Stimulated activated CD4-positive, alpha-beta T cell treated with anti-CD3 and anti-CD28 coated beads, Interleukin-4, amount 100 ng/mL, for 24 hours (primary cell): ENCODE measurements at places on chromosomes 5 and 9.

DNA sequence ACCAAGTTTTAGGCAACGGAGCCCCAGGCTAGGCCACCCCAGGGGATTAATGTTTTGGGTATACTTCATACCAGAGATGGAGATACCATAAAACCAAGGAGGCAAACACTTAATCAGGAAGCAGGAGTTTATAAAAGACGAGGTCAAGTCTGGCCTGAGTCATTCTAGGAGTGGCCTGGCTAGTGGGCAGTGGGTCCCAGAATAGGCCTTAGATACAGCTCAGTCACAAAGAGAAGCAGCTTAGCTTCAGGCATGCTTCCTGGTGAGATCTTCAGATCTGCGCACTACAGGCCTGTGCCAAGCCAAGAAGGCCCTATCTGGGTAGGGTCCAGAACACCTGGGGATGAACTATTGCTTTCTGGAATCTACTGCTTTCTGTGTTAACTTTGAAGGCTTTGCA lies 20.6 kb upstream of the NR5A1 start:
- DNase-seq = no peak

- no peak for DNase-seq
Observed at GRCh38 chr9:22535780-22536179, 89.2 kb downstream of the DMRTA1 start.

DNA sequence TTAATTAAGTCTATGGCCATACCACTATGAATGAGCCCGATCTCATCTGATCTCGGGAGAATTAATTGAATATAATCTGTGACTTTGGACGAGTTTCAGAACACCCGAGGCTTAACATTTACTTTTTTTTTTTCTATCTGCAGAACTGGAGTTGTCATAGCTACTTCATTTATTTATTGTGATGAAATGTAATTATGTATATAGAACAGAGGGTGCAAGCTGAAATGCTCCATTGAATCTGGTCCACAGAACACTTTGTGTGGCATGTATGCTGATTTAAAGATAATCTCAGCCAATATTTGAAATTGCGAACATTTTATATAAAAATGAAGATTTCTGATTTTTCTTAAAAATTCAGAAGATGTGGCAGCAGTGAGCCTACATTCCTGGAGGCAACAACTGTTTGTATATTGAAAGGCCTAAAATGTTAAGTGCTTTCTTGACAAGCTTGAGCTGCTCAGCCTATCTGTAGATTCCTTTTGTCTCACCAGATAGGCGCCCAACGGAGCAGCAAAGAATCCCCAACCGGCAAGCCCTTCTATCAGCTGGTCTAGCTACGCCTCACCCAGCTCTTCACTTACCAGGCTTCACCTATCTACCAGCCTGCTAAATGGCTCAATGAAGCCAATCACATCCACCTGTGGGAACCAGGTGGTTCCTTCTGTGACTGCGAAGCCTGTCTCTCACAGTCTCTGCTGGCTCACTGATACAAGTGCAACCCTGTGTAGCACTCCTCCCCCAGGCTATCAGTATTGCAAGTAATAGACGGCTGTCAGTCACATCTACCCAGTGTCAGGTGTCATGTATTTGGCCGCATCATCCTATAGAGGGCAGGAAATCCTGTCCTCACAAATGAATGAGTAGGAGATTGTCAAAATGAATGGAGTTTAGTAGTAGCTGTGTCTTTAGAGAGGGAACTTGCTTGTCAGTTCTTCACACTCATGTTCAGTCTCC lies 170.6 kb upstream of the MRPS30 start:
- no peak for DNase-seq

- DNase-seq = no peak
Observed at GRCh38 chr5:137286025-137286610, 213.0 kb downstream of the SPOCK1 start.

GRCh38 chr9:130407916-130408663 lies 36.7 kb upstream of the ASS1 start:
- DNase-seq = no peak

GRCh38 chr9:107647141-107647540 lies 157.6 kb upstream of the KLF4 start:
- DNase-seq = no peak

- no peak for DNase-seq
Observed at GRCh38 chr9:12776513-12777055, 1.8 kb downstream of the LURAP1L start.

DNA sequence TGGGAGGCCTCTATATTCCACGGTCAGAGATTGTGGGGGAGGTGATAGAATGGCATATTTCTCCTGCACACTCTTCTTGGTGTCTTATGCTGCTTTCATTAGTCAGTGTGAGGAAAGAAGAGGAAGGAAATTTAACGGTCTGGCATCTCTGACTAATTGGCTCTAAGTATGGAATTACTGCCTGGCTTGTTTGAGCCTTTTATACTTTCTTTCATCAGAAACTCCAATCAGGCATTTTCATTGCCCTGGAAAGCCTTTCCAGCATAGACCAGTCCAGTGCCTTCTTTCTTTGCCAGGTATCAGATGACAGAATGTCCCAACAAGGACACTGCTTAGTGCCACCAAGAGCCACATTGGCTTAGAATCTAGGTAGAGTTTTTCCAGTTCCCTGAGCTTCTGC lies 30.2 kb downstream of the CYSTM1 start:
- DNase-seq = no peak

- no peak for DNase-seq
Observed at GRCh38 chr9:112173489-112174221, 1.4 kb downstream of the SUSD1 start.

GRCh38 chr9:111000202-111000601 lies 38.1 kb downstream of the LPAR1 start:
- DNase-seq = no peak

DNA sequence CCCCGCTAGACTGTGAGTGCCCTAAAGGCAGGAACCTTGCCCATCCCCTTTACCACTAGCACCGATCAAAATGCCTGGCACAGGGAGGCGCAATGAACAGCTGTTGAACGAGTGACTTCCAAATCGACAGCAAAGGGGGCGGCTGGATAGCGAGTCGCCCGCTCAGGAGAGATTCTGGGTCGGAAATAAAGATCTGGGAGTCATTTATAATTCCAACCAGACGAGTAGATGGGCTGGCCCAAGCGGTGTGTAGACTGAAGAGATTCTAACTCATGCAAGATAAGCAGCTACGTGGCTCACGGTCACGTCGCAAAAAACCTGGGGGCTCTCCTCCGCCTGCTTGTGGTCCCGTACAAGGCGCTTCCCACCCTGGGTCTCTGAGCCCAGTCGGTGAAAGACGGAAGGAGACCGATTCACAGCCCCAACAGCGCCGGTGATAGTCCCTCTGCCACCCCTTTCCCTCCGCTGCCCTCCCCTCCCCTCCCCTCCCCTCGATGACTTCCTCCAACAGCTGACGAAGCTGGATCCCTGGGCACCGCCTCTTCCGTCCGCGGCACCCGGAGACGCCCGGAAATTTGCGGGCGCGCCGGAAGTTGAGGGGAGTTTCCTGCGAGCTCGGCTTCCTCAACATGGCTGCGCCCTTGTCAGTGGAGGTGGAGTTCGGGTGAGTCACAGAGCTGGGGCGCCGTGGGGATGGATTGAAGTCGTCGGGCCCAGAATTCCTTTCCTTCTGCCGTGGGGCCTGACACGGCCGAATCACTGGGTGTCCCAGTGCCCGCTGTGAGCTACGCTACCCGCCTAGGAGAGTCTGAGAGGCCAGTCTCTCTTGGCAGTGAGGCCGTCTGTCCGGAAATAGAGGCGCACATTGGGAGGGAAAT lies at the start of gene URM1:
URM1 (plus strand) TSS at position 623 of the 878 bp plus-strand sequence; CDS start at position 630, 7 bp downstream.
- peak; percentile 96 for DNase-seq

- no peak for DNase-seq
Observed at GRCh38 chr9:81649475-81650240, 39.7 kb downstream of the TLE1 start.

DNA sequence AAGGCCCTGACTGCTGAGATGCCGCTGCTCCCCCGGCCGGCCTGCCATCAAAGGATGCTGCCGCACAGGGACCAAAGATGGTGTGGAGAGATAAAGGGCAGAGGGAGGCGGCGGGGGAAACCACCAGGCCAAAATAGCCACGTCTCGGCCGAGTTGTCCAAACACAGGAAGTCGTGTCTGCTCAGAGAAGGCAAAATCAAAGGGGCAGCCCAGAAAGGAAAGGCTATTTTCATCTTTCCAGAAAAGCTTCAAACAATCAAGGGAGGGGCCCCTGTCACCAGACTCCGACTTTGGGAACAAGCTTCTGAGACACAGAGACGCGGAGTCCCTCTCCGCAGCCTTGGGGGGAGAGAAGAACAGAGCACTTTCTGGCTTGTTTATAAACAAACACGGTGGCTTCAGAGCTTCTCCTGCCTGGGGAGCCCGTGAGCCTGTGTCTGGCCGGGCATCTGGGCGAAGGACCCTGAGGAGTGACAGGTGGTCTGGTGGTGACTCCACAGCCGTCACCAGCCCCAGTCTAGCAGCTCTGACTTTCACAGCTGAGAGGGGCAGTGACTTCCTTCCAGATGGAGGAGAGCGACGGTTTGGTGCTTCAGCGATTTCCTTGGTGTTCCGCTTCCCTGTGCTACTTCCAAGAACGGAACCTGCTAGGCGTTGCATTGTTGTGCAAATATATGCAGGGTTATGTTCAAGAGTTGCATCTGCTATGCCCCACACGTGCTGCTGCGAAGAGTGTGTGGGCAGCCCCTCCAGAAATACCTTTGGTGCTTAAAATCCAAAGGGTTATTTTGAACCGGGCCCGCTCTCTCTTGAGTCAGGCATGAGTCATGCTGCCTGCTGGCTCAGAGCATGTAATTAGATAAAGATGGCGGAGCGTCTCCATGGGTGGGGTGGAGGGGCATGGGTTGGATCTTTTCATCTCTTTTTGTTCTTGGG lies 24.0 kb downstream of the ADAMTSL2 start:
- peak; percentile 53 for DNase-seq

- peak; percentile 11 for DNase-seq
Observed at GRCh38 chr5:131589510-131590348, 45.3 kb downstream of the RAPGEF6 start.

GRCh38 chr9:38112456-38112855 lies 43.4 kb upstream of the SHB start:
- DNase-seq = no peak

DNA sequence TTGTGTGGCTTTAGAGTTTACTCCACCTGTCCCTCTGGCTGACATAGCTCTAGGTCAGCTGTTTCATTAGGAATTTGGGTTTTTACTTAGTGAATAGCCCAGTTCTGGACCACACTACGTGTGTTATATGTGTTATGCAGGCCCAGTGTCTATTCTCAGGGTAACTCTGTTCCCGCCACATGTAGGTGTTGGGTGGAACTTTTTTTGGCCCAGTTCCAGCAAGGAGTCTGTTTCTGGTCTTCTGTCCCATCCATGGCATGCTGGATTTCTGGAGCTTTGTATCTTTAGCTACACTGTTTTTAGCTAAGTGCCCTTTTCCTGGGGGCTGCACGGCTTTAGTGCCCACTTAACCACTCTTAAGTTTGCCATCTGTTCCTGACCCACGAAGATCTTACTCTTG lies 15.5 kb downstream of the RMI1 start:
- DNase-seq = no peak

- no peak for DNase-seq
Observed at GRCh38 chr5:166507810-166508425, 1783.5 kb upstream of the WWC1 start.

GRCh38 chr5:116479776-116480675 lies 94.6 kb downstream of the SEMA6A start:
- DNase-seq = no peak

DNA sequence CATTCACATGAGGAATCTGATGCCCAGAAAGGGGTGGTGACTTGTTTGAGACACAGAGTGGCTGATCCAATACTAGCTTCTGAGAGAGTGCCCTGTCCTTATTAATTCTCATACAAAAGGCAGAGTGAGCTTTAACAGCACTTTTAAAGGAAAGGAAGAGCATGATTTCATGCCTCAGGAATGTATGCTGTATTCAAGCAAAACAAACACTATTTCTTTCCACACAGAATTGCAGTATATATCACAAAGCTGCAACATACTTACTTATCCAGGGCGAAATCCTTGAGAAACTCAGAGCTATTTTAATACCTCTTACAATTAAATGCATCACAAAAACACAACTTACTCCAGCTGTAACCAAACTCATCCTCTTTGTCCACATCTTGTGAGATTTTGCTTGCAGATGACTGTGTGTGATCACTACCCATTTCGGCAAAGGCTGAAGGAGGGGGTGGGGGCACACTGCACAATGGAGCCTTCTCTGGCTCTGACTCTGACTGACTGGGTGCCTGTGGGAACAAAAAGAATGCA lies 139.8 kb downstream of the MPDZ start:
- DNase-seq = no peak

- DNase-seq = no peak
Observed at GRCh38 chr9:79799691-79800335, 228.0 kb downstream of the TLE4 start.

- no peak for DNase-seq
Observed at GRCh38 chr5:113053511-113053995, 77.0 kb downstream of the DCP2 start.

DNA sequence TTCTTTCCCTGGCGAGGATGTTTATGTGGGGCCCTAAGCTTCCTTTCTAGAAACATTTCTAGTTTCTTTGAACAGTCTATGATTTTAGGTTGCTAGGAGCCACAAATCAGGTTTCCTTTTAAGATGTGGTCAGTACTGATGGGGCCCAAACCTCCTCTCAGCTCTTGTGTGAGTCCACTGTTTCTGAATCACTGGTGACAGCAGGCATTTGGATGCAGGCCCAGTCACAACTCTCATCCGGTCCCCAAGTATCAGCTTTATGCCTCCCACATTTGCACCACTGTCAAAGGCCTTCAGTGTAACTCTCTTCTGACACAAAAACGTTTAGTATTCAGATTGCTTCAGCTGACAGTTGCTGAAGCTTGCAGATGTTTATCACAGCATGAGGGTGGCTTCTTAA lies 7.8 kb downstream of the DMRT2 start:
- DNase-seq = no peak

- no peak for DNase-seq
Observed at GRCh38 chr9:126395439-126396212, 69.0 kb downstream of the MVB12B start.

- DNase-seq = no peak
Observed at GRCh38 chr9:106976772-106977171, 113.8 kb downstream of the ZNF462 start.

DNA sequence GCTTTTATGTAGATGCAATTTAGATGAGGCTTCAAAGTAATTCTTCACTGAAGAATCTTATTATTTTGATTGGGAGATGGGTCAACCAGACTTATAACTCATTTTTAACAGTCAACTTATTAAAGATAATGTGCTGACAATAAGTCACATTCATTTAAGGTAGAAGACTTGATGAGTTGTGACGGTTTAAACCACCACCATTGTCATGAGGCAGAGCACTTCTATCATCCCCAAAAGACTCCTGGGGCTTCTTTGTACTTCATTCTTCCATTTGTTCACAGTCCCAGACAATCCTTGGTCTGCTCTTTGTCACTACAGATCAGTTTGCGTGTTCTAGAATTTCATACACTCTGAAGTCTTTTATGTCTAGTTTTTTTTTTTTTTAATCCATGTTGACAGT lies 346.1 kb downstream of the RASEF start:
- no peak for DNase-seq

GRCh38 chr9:27353474-27354229 lies 56.7 kb upstream of the EQTN start:
- no peak for DNase-seq

GRCh38 chr9:33157960-33158842 lies 8.9 kb downstream of the B4GALT1 start:
- DNase-seq = no peak
